CD8-positive, alpha-beta T cell (primary cell): ENCODE measurements at places on chromosomes 1 and 21. TPM values are rescaled to one million over a fixed set of nuclear protein-coding genes. Genes with fewer than 3 reads are reported as not detected.

DNA sequence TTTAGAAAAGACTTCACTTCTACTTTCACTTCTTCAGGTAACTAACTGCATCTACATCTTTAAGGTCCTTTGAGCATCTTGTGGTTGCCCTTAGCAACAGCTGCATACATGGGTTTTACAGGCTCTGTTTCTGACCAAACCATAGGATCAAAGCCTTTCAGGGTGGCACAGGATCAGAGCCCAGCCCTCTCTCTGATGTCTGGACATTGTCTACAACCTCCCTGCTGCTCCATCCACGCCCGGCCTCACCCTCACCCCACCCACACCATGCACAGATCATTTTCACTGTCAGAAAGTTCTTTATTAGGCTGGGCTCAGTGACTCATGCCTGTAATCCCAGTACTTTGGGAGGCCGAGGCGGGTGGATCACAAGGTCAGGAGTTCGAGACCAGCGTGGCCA is 5.2 kb downstream of the NCF2 start:
- DNase-seq = no peak

The SLC2A1 gene
- 85.0 TPM for total RNA-seq

DNA sequence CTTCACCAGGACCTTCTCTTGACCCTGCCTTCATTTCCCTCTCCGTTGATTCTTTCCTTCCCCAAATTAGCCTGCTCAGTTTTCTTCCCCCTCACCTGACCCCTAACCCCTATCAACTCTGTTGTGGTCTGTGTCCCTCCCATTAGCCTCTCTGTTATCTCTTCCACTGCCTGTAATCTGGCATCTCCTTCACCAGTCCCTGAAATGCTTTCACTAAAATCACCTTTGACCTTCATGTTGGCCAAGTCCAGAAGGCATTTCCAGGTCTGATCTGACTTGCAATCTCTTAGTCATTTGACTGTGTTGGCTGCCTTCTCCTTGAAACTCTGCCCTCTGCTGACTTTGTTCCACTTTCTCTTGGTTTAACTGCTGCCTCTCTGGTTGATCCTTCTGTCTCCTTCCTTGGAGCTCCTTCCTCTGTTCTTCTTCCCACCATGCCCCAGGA is 28.2 kb downstream of the ATP8B2 start:
- DNase-seq = peak; percentile 51

The KRTAP13-2 gene
- not detected for total RNA-seq

DNA sequence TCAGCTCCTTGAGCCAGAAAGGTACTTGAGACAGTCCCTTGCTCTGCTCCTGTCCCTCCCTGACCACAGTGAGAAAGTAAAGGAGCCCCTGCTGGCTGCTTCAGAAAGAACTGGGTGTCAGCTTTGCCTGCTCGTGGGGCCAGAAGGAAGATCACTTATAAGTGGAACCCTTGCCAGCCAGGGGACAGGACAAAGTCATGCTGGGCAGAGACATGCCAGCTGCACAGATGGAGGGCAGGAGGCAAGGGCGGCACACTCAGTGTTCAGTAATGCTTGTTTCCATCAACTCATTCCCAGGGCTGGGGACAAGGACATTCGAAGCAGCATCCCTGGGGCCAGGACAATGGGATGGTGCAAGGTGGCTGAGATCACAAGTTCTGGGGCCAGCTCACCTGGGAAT is 41.8 kb downstream of the NTPCR start:
- DNase-seq = no peak

The XCL2 gene
- 18.9 TPM for total RNA-seq

DNA sequence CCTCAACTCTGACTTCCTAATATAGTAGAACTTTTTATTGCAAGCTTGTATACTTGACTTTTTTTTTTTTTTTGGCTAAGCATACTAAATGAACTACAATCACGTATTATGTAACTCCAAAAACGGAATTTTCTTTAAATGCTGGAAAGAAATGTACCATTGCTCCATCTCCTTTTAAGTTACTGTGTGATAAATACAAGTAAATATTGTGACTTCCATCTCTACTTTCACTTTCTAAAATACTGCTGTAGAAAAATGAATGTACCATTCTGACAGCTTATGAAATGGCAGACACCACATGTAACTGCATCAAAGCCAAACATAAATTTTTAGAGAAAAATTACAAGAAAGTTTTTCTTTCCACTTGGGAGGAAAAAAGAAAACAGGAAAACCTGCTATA is 54.7 kb downstream of the ASH1L start:
- DNase-seq = no peak

DNA sequence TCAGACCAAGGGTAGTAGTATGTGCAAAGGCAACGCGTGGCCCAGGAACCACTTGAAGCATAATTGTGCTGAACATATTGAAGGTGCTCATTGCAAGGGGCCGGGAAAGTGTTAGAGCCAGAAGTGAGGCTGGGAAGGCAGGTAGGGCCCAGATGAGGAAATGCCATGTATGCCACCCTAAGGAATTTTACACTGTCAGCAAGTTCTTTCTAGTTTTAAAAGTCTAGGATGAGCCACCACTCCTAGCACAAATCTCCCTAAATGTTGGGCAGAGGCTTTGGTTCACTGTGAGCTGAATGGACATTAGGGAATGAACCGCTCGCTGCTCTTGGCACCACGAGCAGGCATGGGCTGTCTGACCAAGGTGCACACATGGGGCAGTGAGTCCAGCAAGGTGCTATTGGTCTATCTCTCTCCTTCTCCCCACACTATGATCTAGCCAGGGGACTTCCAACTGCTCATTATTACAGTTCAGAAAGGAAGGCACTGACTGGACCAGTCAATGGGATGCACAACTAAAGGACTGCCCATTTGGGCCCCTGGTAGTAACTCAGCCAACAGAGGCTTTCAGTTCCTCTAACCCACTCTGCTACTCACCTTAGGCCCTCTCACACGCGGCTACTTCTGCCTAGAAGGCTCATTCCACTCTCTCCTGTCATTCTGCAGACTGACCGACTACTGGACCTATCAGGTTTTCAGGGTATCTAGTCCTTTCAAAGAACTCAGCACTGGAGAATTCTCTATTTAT is 2.0 kb downstream of the KANK4 start:
- DNase-seq = no peak

GRCh38 chr1:33709783-33710718 is 153.8 kb upstream of the HMGB4 start:
- DNase-seq = no peak

DNA sequence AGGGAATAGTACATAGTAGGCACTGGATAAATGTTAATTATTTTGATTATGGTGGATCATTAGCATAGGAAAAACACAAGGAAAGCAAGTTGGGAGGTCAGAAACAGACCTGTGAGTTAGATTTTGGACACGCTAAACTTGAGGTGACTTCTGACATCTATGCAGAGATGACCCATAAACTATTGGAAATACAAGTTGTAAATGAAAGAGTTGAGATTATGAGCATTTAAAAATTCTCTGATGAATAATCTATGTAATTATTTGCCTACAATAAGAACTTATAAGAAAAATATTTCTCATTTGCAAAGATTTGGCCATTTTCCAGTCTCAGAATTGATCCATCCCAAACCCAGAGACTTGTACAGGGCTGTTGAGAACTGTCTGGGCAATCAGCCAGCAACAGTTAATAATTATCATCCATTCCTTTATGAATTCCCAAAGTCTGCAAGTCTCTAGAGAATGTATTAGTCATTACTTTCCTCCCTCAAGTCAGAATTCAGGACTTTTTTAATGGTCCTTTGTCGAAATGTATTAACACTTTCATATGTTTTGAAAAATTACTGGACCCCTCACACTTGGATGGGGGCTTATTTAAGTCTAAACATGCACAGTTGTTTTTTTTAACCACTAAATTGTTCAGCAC is 19.4 kb upstream of the SLAMF6 start:
- DNase-seq = no peak

DNA sequence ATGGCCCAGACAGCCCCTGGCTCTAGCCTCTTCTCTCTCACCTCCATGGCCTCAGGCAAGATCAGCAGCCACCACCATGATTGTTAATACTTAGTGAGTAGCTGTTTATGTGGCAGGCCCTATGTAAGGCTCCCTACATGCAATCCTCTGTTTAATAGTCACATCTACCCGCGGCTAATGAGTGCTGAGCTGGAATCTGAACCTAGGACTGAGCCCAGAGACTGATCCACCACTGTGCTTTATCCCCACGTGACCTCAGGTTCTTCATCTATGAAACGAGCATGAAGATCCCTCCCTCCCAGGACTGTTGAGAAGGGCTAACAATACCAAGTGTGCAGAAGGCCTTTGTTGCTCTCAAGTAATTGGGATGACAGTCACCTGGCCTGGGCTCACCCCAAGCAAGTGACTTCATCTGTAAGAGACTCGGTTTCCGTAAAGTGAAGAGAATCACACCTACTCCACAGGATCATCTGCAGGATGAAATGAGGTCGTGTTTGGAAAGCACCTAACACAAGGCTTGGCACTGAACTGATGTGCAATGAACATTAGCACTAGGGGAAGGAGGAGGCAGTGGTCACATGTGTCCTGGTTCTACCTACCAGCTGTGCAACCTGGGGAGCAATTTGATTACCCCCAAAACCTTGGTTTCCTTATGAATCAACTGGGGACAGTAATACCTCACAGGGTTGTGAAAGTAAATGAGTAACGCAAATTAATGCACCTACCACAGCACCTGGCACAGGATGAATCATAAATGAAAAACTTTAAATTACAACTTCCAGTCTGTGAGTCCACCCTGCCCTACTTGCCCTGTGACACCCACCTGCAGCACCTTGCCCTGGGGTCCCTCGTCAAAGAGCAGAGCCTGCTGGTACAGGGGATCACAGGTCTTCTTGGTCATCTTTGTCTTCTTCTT is 37.2 kb downstream of the RIMS3 start:
- DNase-seq = peak; percentile 52

The CHIA gene
- total RNA-seq = not detected
